Right atrium auricular region (tissue), 2 donors: ENCODE measurements at places on chromosomes 5 and 9. TPM values are rescaled to one million over a fixed set of nuclear protein-coding genes. Genes with fewer than 3 reads are reported as not detected.

Gene GALNT12
- 2.7 TPM for total RNA-seq

DNA sequence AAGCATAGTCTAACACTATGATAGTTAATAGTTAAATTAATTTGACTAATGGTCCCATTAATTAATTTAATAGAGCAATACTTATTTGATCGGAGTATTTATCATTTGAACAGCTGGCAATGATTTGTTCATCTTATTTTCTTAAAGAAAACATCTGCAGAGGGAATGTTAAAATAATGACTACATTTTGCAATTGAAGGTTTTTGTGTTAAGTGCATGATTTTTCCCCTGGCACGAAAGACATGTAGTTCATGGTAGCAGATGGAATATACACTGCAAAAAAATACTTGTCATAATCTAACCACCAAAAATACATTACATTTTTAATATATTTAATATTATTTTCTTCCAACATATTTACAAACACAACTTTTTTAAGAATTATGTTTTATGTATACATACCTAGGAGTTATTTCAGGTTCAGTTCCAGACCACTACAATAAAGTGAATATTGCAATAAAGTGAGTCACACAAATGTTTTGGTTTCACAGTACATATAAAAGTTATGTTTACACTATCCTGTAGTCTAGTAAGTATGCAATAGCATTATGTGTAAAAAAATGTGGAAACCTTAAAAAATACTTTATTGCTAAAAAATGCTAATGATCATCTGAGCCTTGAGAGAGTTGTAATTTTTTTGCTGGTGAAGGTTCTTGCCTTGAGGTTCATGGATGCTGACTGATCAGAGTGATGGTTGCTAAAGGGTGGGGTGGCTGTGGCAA is 292.6 kb upstream of the DAB2 start:
- DNase-seq, result no peak

- no peak for DNase-seq
Observed at GRCh38 chr5:63697811-63698210, 264.4 kb downstream of the HTR1A start.

GRCh38 chr5:103927739-103928138 is 365.1 kb upstream of the NUDT12 start:
- DNase-seq, result no peak

- no peak for DNase-seq
Observed at GRCh38 chr9:135714242-135715055, 12.5 kb downstream of the KCNT1 start.

DNA sequence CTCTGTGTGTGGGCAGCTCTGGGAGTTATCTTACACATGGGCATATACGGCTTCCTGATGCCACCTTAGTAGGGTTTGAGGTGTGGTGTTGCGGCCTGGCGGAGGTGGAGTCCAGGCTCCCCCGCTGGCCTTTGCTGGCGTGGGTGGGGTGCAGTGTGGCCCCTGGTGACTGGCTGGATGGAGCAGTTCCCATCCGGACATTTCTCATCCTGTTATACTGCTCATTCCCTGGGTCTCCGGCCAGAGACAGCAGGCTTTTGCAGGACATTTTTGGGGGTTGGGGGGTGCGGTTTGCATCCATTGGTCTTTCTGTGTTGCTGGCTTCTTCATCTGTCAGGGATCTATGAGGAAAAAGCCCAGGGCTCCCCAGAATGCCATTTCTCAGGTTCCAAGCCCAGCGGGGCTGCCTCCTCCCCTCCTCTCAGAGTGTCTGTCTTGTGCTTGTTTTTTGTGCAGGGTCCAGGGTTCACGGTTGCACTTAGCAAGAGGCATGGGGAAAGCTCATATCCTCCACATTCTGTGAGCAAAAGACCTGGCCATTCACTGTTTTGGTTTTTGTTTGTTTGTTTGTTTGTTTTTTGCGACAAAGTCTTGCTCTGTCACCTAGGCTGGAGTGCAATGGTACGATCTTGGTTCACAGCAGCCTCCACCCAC is 22.3 kb downstream of the NDUFS6 start:
- DNase-seq, result no peak

Gene LECT2
- not detected for total RNA-seq

DNA sequence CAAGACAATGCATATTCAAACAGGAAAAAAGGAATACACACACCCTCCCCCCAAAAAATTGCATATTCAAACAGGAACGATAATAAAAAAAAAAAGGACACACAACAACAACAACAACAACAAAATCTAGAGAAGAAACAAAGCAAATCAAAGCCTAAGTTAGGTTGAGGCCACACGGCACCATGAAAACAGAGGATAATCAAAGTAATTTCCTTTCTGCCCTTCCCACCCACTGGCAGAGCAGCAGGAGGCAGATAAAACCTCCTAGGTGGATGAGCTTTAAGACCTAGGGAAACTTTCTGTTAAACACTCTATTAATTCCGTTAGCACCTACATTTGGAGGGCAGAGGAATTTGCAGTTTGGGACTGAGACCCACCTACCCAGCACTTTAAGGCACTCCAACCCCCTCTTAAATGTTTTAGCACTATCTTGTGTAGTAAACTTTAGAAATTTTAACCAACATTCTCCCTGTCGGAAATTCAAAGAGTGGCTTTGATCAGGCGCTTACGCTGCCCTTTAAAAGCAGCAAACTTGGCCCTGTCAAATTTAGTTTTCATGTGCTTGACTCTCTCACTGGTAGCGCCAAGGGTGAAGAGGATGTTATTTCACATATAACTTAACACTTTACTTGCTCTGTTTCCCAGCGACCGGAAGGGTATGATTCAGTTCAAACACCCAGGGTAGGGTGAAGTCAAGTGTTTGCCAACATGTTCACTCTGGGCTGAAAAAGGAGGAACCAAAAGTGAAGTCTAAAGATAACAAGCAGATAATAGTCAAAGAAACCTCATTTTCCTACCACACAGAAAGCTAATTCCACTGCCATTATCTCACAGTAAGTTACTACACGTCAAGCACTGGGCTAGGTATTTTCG is 9.2 kb downstream of the ENC1 start:
- DNase-seq, result no peak

Gene EXOSC3
- total RNA-seq, result 16.9 TPM

- DNase-seq, result no peak
Observed at GRCh38 chr5:34895641-34896419, 19.5 kb downstream of the RAD1 start.

Gene FAM221B
- total RNA-seq, result not detected

Gene HMCN2
- 7.3 TPM for total RNA-seq

Gene IFNK
- total RNA-seq, result not detected

- no peak for DNase-seq
Observed at GRCh38 chr9:128912270-128912853, 8.4 kb upstream of the PHYHD1 start.

DNA sequence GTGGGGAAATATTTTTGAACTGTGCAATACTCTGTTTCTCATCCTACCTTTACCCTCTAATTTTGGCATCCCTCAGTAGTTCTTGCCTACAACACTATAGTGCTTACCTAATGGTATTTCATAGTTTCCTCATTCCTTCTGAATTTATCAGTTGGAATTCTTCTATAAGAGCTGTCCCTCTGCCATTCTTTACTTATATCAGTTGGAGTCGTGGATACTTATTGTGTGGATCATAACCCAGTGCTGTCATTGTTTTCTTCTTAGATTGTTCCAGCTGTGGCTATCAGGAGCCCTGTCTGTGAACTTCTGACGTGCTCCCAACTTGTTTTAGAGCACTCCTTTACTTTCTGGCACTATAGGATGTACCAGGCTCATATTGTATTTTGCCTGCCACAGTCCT is 146.1 kb upstream of the OTULINL start:
- DNase-seq, result no peak

DNA sequence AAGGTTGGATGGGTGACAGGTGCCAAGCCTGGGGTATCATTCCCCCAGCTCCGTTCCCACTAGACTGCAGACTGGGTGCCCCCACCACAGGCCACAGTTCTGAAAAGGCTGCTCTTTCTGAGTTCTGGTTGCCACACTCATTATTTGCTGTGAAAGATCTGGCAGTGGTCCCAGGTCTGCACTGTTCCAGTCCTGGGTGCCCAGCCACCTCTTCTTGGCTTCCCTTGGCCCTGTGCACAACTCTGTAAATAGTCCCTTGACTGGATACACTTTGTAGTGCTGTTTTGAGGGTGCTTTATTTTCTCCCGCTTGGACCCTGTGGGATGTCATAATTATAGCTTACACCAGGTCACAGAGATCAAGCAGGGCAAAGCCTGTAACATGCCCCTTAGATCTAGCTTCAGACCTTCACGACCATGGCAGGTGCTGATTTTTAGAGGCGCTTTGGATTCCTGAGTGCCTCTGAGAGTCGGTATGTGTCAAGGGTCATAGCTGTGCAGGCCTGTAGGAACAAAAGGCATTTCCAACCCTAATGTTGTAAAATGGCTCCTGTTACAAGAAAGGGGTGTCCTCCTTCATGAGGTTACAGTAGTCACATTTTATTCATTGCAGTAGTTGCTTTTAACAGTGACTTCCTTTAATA is 344.9 kb downstream of the ICE1 start:
- no peak for DNase-seq

Gene FCN1
- 0.63 TPM for total RNA-seq

Gene ANKRD31
- total RNA-seq, result 0.08 TPM

- DNase-seq, result no peak
Observed at GRCh38 chr9:111601237-111602018, 2.0 kb upstream of the PTGR1 start.

- DNase-seq, result no peak
Observed at GRCh38 chr5:35408146-35408545, 177.9 kb upstream of the PRLR start.

DNA sequence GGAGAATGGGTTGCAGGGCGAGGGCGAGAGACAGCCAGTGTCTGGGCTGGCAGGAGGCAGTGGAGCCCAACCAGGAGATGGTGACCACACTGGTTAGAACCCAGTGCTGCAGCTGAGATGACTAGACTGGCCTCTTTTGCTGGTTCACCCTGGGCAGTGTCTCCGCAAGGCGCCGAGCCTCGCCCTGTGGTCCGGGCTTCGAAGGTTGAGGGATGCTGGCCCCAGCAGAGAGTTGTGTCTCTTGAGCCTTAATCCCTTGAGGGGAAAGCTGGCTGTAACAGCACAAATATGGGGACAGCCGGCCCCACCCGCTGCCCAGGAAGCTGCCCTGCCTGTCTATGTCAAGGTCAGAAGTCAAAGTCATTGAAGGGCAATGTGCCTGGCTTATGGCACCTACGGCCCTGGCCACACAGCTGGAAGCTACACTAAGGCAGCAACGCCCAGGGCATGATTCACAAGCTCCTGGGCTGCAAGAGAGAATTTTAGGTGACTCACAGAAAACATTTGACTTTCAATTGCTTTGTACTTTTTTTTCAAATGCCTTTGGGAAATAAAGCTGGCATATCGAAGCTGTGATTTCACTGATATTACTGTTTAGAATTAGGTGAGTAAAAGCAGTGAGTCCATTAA is 33.3 kb downstream of the NKX2-5 start:
- DNase-seq, result no peak

DNA sequence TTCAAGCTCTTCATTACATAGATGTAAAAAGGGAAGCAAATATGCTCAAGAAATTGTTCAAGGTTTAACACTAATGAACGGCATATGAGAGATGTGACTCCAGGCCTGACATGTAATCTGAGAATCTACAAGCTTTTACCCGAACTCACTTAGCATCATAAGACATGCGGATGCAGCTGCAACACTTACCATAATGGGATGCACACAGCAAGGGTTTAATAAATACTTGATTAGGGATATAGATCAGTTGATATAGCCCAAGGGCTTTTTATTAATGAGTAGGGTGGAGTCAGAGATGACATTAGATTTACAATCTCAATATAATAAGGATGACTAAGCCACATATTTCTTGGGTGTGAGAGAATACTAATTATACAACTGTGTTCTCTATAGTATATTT is 2215.5 kb downstream of the MAT2B start:
- DNase-seq, result no peak

DNA sequence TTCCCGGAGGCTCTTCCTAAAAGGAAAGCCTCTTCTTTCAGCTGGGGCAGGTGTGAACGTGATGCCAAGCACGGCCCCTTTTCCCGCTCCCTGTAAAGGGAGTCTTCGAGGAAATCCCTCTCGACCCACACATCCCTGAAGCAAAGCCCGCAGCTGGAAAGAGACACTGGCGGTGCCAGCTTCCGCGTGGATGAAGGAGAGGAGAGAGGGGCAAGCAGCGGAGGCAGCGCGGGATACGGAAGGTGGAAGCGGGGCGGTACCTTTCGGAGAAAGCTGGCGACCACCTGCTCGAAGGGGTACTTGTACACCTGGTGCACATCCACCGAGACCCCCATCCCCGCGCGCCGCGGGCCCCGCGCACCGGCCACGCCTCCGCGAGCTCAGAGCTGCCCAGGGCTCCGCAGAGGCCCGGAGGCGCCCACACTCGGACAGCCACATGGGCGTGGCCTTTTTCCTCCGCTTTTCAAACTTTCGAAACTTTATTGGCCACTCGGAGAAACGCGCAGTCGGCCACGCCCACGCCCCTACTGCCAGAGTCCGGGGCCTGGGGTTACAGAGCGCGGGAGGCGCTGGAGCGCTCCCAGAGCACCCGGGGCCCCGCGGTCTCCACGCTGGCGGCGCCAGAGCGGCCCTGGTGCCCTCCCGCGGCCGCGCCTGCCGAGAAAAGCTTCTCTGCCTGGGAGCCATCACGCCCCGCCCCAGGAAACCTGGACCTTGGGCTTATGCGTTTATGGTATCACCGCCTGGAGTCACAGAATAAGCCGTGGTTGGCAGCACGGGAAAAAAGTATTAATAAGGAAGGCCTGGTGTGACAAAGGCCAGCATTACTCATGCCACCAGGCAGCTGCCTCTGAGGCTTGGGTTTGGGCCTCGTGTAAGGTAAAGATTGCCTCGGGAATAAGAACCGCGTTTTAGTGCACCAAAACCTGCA is at the start of gene PRELID2:
TSS of gene PRELID2 (minus strand) at position 426 of the 931 bp plus-strand sequence. CDS start at position 335, 91 bp downstream.
- DNase-seq, result peak; percentile 86

DNA sequence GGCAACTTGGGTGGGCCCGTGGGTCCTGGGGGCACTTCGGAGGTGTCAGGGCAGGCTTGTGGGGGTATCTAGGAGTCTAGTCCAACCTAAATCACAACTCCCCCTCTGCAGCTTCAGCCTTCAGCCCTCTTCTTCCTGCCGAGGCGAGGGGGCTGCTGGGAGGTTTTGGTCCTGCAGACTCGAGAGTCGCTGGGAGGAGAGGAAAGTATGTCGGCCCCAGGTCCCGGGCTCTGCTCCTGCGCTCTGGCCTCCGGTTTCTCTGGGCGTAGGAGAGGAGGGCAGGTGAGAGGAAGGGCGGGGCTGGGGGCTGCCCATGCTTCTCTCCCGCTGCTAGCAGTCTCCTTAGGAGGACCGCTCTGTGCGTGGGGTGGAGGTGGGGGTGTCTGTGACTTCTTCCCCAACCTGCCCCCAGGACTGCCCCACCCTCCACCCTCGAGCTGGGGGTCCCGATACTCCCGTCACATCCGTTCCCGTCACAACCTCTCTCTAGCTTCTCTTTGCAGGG is 139.8 kb upstream of the COL5A1 start:
- no peak for DNase-seq

Gene FOCAD
- total RNA-seq, result 42.5 TPM

- no peak for DNase-seq
Observed at GRCh38 chr9:76561900-76562299, 102.9 kb downstream of the GCNT1 start.

DNA sequence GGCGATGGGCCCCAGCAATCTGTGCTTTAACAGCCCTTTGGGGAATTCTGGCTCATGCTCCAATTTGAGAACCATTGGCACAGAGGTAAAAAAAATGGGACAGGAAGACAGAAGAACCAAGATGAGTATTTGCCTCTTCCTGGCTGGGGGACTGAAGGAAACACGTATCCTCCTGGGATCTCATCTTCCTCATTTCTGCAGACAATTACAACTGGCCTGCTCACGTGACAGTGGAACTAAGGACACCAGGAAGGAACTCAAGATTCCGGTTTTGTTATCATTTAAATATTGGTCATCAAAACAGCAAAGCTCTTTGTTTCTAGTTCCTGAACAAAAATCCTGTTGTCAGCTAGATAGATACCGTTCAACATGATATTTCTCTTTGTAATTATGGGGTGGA is 216.0 kb upstream of the DAP start:
- no peak for DNase-seq
